SIG-M5 (cell line): ENCODE measurements at places on chromosomes 7 and 10.

DNA sequence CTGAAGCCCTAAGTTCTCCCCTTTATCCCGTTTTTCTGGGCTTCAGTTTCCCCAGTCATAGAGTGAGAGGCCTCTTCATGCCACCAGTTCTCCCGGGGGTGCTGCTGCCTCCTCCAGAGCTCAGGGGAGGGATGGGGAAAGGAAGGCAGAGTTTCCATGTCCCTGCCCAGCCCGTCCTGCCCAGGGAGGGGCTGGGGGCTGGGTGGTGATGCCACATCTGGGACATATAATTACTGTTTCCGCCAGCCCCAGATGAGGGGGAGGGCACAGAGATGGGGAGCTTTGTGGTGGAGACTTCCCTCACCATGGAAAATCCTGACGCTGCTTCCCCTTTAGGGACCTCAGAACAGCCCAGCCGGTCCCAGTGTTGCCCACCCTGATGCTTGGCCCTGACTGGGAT is 4.1 kb downstream of the AQP1 start:
- DNase-seq, result no peak

- DNase-seq, result no peak
These were observed 266.5 kb upstream of the HGF start for GRCh38 chr7:82036146-82036886.

- DNase-seq, result peak; percentile 5
These were observed 66.7 kb downstream of the CCDC3 start for GRCh38 chr10:12934777-12935176.

DNA sequence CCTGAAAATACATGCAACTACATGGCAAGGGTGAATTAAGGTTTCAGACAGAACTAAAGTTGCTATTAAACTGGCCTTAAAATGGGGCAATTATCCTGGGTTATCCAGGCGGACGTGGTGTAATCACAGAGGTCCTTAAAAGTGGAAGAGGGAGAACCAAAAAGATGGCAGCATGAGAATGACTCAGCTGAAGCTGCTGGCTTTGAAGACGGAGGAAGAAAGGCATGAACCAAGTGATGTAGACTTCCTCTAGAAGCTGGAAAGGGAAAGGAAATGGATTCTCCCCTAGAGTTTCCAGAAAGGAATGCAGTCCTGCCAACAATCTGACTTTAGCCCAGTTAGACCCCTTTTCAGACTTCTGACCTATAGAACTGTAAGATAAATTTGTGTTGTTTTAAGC is 27.0 kb upstream of the UBN2 start:
- DNase-seq, result no peak

- no peak for DNase-seq
These were observed 61.4 kb upstream of the PPP1R3C start for GRCh38 chr10:91694170-91694794.

DNA sequence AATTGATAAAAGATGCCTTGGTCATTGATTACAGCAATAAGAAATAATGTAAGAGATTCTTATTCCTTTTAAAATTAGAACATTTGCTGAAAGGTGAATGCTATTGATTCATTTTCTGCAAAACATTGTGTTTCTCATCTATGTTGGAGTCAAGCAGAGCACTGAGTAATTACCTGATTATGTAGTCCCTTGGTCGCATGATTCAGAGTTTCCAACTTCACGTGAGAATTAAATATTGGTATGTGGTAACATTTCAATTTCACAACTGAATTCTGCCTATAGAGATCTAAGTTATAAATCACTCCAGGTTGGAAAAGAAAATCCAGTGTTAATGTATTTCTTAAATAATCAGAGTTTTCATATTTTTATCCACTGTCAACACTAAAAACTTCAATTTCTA is 701.4 kb downstream of the PHTF2 start:
- DNase-seq, result no peak

GRCh38 chr10:72263613-72264241 is 10.0 kb upstream of the DDIT4 start:
- DNase-seq, result no peak

DNA sequence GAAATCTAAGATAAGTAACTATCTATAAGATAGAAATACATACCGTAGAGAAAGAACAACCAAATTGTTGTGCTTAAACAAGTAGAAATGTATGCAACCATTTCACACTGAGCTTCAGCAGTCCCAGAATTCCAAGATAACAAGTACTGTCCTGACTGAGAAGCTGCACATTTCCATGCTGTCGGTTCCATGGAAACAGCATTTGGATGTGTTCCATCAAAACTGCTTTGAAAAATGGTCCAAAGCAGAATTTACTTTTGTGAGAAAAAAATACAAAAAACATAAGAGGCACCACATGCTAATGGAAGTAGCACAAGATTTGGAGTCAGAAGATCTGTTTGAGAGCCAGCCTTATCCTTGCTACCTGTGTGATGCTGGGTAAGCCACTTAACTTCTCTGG is 92.6 kb downstream of the MTERF1 start:
- no peak for DNase-seq

- no peak for DNase-seq
These were observed 36.9 kb downstream of the PARD3 start for GRCh38 chr10:34778237-34778636.

DNA sequence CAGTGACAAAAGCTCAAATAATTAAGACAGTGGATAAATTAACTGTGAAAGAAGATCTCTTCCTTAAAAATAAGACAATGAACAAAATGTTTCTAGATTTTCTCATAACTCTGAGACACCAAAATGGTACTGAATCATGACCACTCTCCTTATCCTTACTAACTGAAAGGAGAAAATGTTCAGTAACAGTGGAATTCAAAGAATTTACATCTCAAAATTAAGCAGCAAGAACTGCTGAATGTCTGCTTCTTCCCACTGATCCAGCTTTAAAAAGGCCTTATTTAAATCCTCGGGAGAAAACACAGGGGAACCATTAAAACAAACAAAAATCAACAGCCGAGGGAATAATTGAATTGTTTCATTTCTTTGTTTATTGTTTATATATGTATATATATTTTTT is 27.3 kb upstream of the PLXDC2 start:
- DNase-seq, result no peak

- no peak for DNase-seq
These were observed 164.0 kb downstream of the SH2D4B start for GRCh38 chr10:80701706-80702105.

DNA sequence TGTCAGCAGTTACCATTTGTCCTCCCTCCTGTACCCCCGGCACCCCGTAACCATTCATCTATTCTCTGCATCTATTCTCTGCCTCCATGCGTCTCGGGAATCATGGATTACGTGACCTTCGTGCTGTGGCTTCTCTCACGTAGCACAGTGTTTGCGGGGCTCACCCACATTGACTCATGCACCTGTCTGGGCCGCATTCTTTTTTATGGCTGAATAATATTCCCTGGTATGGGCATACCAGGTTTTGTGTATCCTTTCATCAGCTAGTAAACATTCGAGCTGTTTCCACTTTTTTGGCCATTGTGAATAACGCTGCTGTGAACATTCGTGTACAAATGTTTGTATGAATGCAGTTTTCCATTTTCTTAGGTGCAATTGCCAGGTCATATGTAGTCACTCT is 17.7 kb downstream of the CUX1 start:
- DNase-seq, result no peak

DNA sequence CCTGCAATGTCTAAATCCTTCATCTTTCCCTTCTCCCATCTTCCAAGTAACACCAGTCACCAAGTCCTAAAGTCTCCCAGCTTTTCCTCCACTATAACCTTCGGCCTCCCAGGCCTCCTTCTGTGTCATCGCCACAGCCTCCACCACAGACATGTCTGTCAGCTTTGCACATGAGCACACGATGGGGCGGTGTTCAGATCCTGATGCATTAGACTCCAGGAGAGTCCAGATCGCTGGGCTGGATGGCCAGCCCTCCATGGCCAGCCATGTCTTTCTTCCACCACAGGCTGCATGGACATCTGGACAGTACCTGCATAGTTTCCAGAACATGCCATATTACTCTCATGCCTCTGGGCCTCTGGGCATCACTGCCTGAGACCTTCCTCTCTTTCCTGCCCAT is 974.2 kb upstream of the ZNF722 start:
- DNase-seq, result no peak

DNA sequence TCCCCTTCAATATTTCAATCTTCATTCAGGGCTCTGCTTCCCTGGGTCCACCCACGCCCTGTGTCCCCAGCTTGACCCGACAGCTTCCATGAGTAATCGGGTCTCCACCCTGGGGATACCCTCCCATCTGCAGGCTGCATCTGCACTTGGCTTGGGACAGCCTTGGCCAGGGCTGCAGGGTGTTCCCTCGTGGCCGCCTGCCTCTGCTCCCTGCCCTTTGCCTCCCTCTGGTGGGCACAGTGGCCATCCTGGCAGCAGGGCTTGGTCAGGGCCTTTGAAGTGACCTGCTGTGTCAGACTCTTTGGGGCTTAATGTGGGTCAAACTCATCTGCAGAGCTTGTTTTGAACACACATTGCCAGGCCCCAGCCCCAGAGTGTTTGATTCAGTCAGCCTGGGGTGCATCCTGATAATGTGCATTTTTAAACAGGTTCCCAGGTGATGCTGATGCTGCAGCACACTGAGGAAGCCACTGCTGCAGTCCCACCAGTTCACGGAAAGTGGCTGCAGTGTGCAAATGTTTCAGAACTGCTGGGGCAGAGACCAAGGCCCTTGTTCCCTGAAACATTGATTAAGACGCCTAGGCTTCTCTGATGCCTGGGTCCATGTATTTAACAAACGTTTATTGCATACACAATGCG is 80.7 kb upstream of the SEC61G start:
- DNase-seq, result no peak

DNA sequence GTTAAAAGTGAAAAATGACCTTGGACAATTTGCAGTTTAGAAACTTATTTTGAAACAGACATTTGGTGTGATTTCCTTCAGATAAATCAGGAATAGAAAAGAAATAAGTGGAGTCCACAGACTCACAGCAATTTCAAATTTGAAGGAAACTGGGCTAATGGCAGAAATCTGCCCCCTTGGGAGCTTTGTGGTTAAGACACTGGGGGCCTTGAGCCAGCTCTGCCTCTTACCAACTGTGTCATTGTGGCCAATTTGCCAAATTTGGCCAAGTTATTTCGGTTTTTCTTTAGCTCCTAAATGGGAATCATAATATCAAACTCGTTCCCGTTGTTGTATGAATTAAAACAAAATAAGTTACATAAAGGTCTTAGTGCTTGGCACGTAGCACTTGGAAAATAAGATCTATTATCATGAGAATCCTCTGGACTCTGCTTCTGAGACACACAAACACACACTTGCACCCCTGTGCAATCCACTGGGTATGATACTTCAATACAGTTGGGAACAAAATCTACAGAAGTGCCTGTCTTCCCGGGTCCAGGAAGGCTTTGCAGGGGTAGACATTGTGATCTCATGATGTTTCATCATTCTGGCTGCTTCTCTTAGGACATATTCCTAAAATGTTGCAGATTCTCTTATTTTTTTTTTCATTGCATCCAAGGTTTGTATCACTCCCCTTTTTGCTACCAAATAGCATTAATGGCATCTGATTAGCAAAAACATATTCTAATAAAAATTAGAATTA is 4.9 kb downstream of the ARMC3 start:
- DNase-seq, result no peak

- no peak for DNase-seq
These were observed 63.5 kb upstream of the ZMIZ1 start for GRCh38 chr10:79005126-79005810.

DNA sequence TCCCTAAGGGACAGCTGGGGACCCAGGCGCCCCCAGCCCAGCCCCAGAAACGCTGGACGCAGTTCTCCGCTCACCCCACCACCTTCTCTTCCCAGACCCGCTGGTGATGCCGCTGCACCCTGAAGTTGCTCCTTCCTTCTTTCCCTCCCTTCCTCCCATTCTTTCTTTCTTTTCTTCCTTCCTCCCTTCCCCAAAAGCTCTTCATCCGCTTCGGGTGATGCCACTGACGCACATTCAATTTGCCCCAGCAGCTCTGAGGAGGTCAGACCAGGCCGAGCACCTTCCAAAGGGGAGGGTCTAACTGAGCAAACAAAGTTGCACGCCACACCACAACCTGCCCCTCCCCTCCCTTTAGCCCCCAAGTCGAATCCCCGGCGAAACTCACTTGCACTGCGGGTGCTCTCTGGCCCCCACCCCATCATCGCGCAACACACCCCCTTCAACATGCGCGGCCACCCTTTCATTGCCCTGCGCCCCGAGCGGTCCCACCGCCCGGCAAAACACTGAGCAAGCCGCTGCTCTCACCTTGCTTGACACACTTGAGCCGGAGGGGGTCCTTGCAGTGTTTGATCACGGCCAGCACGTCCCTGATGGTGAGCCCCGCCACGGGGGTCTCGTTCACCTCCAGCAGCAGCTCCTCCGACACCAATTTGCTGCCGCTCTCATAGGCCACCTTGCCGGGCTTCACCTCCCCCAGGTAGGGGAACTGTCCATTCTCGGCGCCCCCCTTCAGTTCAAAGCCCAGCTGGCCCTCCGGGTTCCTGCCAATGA is 787 bp downstream of the MAGI2 start:
- no peak for DNase-seq

GRCh38 chr7:75738604-75738974 is at the start of gene HIP1:
Gene HIP1 (minus strand): TSS chr7:75738941. CDS start chr7:75738920, 21 bp downstream.
- no peak for DNase-seq

DNA sequence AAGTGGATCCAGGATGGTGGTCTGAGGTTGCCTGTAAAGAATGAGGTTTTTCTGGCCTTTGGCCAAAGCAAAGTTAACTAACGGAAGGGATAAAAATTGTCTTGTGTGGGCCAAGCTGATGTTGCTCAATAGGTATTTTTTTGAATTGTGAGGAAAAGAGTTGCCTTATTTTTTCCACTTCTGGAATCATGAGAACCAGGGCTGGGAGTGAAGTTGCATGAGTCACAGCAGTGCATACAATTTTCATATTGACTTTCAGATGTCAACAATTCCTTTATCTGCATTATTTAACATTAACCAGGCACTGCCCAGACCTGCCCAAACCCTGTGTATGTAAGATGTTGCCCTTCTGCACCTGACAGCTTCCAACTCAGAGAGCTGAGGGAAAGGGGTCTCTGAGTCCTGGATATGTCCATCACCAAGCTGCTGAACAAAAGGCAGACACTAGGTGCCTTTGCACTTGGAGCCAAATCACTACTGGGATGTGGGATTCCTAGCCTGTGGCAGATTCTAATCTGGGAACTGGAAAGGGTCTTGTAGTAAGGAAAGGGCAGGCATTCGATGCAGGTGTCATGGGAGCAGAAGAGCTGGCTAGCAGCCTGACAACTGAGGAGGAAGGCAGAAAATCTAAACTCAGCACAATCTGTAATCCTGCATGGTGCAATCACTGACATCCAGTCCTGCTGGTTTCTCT is 52.3 kb upstream of the SLC35B4 start:
- DNase-seq, result no peak

- DNase-seq, result no peak
These were observed 98.2 kb downstream of the RAB11FIP2 start for GRCh38 chr10:117948493-117948892.

GRCh38 chr7:96169439-96169838 is 152.5 kb downstream of the SLC25A13 start:
- no peak for DNase-seq

DNA sequence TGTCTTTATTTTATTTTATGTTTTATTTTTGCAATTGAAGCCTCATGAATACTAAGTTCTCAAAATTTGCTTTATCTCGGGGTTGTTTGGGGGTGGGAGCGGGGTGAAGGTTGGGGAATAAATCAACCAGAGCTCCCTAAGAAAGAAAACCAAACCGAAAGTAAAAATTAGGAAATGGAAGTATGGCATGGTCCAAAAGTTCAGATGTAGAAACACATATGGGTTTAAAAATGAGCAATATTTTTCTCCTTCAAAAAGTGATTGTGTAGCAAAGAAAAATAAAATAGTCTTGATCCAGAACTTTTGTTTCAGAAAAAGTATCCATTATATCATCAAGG is 177.4 kb upstream of the PLXDC2 start:
- DNase-seq, result no peak
